ENCODE measurements at places on chromosomes 5 and 9.
A peak's percentile ranks its signal among the peaks of the same experiment; 100 is the strongest.

- no peak for DNase-seq
Observed at GRCh38 chr9:3569529-3569928, 43.7 kb upstream of the RFX3 start.

DNA sequence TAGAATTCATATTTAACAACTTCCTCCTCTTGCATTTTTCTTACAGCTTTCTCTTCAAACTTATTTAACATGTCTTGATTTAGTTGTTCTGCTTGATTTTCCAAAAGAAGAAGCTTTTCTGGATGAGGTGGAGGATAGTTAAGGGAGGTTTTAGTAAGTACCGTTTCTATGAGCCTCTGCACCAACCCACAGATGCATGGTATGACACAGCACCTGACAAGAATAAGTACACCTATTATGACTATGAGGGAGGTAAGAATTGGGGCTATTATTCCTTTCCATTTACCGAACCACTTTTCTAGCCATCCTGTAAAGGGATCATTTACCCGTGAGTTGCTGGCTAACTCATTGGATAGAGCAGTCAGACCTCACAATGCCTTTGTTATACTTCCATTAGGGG lies 2.5 kb upstream of the HMGCS1 start:
- no peak for DNase-seq

DNA sequence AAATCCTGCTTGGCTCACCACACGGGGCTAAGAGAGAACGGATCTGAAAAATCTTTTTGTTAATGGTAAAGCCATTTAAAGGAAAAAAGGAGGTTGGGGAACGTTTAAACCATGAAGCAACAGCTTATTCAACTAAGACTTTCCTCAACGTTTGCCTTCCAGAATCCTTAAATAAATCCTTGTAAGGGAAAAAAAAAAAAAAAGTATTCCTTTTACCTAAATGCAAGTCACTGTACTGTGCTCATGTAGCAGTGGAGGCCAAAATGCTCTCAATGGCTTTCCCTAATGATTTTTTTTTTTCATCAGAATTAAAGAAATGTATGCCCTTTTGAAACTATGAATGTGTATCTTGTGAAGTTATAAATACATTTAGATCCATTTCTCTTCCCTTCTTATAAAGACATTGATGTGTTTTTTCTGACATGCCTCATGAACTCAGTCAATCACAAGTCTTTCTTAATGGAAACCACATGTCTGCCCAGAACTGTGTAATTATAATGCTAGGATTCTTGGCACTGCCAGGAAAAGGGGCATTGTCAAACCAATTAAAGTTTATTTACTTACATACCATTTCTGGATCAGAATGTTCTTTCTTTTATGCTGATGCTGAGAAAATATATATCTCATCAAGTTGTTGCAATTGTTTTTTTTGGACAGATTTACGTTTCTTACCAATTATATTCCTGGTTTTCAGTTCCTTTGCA lies 107.5 kb downstream of the EBF1 start:
- DNase-seq = peak; percentile 48

GRCh38 chr9:74570879-74571512 lies 73.9 kb downstream of the RORB start:
- peak; percentile 26 for DNase-seq

GRCh38 chr5:146366904-146367303 lies 28.3 kb downstream of the POU4F3 start:
- DNase-seq = no peak

Data from fibroblast of skin of right biceps (primary cell).